ENCODE measurements at places on chromosomes 2 and 18. TPM values are rescaled to one million over a fixed set of nuclear protein-coding genes. Genes with fewer than 3 reads are reported as not detected.
A peak's percentile ranks its signal among the peaks of the same experiment; 100 is the strongest.

DNA sequence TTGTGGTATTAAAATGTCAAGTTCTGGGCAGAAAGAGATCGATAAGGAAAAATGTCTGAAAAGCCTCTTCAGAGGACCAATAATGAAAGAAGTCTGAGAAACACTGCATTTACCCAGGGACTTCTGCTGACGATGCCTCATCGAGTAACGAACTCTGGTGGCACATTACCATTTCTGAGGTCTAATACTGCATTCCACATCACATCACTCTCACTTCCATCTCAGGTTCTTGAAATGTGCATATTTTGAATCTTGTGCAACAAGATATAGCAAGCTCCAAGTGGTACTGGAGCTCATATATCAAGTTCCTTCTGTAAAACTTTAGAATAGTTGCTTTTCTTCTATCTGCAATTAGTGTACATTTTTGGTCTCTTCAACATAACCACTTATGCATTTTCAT, 619.1 kb upstream of the DDX18 start:
- no peak overlapping the region for H3K27ac ChIP-seq
- H3K27me3 ChIP-seq = no peaks in the 10 kb centered on the region
- H3K4me1 ChIP-seq = no peaks in the 10 kb centered on the region
- H3K4me3 ChIP-seq = no peak overlapping the region
- no peaks in the 10 kb centered on the region for H3K36me3 ChIP-seq
- no peak for DNase-seq

GRCh38 chr2:221468317-221468716, 103.8 kb downstream of the EPHA4 start:
- H3K27ac ChIP-seq = no peak overlapping the region
- no peaks in the 10 kb centered on the region for H3K36me3 ChIP-seq
- DNase-seq = no peak
- no peaks in the 10 kb centered on the region for H3K4me1 ChIP-seq

DNA sequence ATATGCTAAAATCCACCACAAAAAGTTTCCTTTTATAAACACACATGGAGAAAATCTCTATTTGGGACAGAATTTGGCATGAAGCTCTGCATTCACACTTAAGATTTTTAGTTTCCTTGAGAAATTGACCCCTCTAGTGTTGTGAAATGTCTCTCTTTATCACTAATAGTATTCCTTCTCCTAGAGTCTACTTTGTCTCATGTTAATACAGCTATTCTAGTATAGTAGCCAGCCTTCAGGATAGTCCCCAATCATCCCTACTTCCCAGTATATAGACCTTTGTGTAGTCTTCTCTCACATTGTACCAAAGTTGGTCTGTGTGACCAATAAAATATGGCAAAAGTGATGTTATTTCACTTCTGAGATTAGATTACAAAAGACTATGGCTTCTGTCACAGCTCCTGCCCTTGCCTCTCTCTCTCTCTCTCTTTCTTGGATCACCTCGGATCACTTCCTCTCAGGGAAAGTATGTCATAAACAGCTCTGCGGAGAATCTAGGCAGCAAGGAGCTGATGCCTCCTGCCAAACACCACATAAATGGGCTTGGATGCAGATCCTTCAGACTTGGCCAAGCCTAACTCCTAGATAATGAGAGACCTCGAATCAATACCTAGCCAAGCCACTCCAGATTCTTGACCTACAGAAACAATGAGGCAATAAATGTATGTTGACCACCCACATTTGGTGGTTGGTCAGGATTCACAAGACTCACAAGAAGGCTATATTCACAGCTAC, 59.7 kb upstream of the NABP1 start:
- no peaks in the 10 kb centered on the region for H3K36me3 ChIP-seq
- DNase-seq = no peak
- H3K4me3 ChIP-seq = no peak overlapping the region
- H3K27ac ChIP-seq = peak overlapping the region; percentile 11

DNA sequence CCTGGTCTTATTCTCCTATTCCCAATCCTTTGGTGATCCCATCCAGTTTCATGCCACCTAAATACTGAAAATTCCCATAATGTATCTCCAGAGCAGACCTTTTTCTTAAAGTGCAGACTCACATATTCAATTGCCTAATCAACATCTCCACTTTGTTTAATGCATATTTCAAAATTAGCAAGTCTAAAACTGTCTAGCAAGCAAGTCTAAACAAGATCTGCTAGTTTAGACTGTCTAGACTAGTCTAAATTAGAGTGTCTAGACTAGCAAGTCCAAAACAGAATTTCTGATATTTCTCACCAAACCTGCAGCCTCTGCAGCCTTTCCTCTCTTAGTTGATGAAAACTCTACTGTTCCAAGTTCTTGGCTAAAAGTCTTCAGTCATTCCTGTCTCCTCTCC, 44.6 kb downstream of the THUMPD2 start:
- no peaks in the 10 kb centered on the region for H3K27me3 ChIP-seq
- H3K27ac ChIP-seq = no peak overlapping the region
- no peaks in the 10 kb centered on the region for H3K4me1 ChIP-seq
- H3K36me3 ChIP-seq = no peaks in the 10 kb centered on the region
- no peak overlapping the region for H3K4me3 ChIP-seq
- no peak for DNase-seq

DNA sequence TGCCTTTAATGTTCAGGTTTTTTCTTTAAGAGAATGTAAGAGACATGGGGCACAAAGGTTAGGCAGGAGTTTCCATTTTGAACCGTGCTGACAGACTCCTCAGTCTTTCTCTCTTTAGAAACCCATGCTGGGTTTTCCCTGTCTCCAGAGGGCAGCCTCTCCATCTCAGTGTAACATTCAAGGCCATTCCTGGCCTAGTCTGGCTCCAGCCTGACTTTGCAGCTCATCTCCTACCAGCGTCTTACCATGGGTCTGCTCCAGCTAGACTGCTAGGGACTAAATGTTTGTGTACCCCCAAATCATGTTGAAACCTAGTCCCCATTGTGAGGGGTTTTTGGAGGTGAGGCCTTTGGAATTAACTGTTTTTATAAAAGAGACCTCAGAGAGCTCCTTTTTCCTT, 9.8 kb upstream of the CLIP4 start:
- no peak for DNase-seq
- H3K4me1 ChIP-seq = no peaks in the 10 kb centered on the region
- no peaks in the 10 kb centered on the region for H3K36me3 ChIP-seq
- H3K27ac ChIP-seq = no peak overlapping the region
- H3K4me3 ChIP-seq = no peak overlapping the region

- H3K27ac ChIP-seq = no peak overlapping the region
- no peaks in the 10 kb centered on the region for H3K36me3 ChIP-seq
- H3K27me3 ChIP-seq = no peaks in the 10 kb centered on the region
- DNase-seq = no peak
- no peak overlapping the region for H3K4me3 ChIP-seq
- H3K4me1 ChIP-seq = no peaks in the 10 kb centered on the region
Observed at GRCh38 chr18:70452501-70452900, 163.7 kb downstream of the SOCS6 start.

GRCh38 chr18:199768-200167, 41.4 kb downstream of the USP14 start:
- peaks cover 7% of the 10 kb centered on the region for H3K36me3 ChIP-seq
- no peaks in the 10 kb centered on the region for H3K4me1 ChIP-seq
- no peak overlapping the region for H3K27ac ChIP-seq
- H3K27me3 ChIP-seq = no peaks in the 10 kb centered on the region
- H3K4me3 ChIP-seq = no peak overlapping the region

- H3K4me3 ChIP-seq = no peak overlapping the region
- peaks cover 4% of the 10 kb centered on the region for H3K4me1 ChIP-seq
- H3K27ac ChIP-seq = no peak overlapping the region
- no peaks in the 10 kb centered on the region for H3K36me3 ChIP-seq
- H3K27me3 ChIP-seq = no peaks in the 10 kb centered on the region
Observed at GRCh38 chr2:20107776-20108175, 56.3 kb upstream of the LAPTM4A start.

GRCh38 chr2:17915811-17916518, 37.5 kb downstream of the KCNS3 start:
- no peak overlapping the region for H3K27ac ChIP-seq
- H3K4me1 ChIP-seq = no peaks in the 10 kb centered on the region
- no peak for DNase-seq
- H3K4me3 ChIP-seq = no peak overlapping the region

GRCh38 chr2:47404356-47404755, 1.4 kb downstream of the MSH2 start:
- H3K36me3 ChIP-seq = no peaks in the 10 kb centered on the region
- H3K4me3 ChIP-seq = peak overlapping the region; percentile 81
- peaks cover 8% of the 10 kb centered on the region for H3K4me1 ChIP-seq
- DNase-seq = peak; percentile 44
- H3K27ac ChIP-seq = no peak overlapping the region
- no peaks in the 10 kb centered on the region for H3K27me3 ChIP-seq

DNA sequence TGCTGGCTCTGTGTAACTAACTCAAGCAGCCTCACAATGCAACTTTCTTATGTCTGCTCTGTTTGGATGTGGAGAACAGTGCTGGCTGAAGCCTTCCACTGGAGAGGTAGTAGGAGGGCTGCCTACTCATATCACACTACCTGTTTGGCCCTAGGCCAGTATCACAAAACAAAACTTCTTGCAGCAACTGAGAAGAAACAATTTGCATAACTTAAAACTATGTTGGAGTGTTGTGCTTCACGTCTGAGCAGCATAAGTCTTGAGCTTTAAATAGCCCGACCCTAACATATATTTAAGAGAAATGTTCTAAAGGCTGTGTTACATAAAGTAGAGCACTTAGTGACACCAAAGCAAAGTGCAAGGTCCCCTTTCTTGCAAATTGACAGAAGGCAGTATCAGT, 204.9 kb upstream of the ACVR2A start:
- no peaks in the 10 kb centered on the region for H3K36me3 ChIP-seq
- H3K27ac ChIP-seq = no peak overlapping the region
- no peak overlapping the region for H3K4me3 ChIP-seq
- no peaks in the 10 kb centered on the region for H3K27me3 ChIP-seq
- peaks cover 5% of the 10 kb centered on the region for H3K4me1 ChIP-seq

GRCh38 chr2:164306872-164307271, 314.4 kb downstream of the GRB14 start:
- no peaks in the 10 kb centered on the region for H3K27me3 ChIP-seq
- DNase-seq = no peak
- no peaks in the 10 kb centered on the region for H3K4me1 ChIP-seq
- H3K36me3 ChIP-seq = no peaks in the 10 kb centered on the region

GRCh38 chr2:31578316-31578715, 2.4 kb downstream of the SRD5A2 start:
- H3K36me3 ChIP-seq = no peaks in the 10 kb centered on the region
- H3K4me3 ChIP-seq = no peak overlapping the region
- H3K27ac ChIP-seq = no peak overlapping the region
- peaks cover 23% of the 10 kb centered on the region for H3K27me3 ChIP-seq
- H3K4me1 ChIP-seq = no peaks in the 10 kb centered on the region

GRCh38 chr2:10284108-10284870, 18.4 kb upstream of the HPCAL1 start:
- no peaks in the 10 kb centered on the region for H3K4me1 ChIP-seq
- no peak for DNase-seq
- no peak overlapping the region for H3K4me3 ChIP-seq
- no peak overlapping the region for H3K27ac ChIP-seq
- H3K36me3 ChIP-seq = no peaks in the 10 kb centered on the region
- H3K27me3 ChIP-seq = no peaks in the 10 kb centered on the region

GRCh38 chr2:237109421-237109934, 23.8 kb downstream of the COPS8 start:
- H3K27ac ChIP-seq = no peak overlapping the region
- H3K27me3 ChIP-seq = no peaks in the 10 kb centered on the region
- H3K36me3 ChIP-seq = no peaks in the 10 kb centered on the region

DNA sequence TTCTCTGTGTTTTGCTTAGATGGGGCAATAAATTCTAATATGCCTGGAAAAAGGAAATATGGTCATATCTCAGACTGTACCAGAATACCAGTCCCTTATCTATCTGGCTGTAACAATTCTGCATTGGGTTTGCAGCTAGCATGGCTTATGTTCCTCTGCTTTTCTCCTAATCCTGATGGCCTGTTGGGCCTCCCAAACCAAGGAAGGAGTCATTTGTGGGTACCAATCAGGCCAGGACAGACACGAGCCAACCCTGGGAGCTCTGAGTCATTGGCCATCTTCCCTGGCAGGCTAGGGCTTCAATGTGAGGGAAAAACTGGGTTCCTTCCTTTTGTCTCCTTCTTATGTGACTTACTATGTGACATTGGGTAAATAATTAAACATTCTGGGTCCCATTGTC, 12.0 kb downstream of the SMARCAL1 start:
- no peaks in the 10 kb centered on the region for H3K27me3 ChIP-seq
- no peak overlapping the region for H3K27ac ChIP-seq
- DNase-seq = no peak
- H3K4me3 ChIP-seq = no peak overlapping the region
- H3K36me3 ChIP-seq = peaks cover 4% of the 10 kb centered on the region

DNA sequence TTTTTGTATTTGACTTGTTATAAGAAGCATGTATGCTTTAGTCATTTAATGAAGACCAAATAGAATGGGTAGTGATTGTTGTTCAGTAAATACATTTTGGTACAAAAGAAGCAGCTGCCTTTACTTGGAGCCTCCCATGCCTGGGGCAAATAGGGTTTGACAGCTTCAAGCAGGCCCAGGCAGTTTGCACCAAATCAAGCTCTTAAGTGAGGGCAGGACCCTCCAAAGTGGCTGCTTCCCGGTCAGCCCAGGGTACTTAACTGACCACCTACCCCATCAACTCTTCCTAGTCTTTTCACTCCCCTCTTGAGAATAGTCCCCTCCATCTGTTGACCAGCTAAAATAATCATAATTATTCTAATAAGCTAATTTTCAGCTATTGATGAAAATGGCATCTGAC, 5.2 kb downstream of the MAPRE3 start:
- DNase-seq = no peak
- no peaks in the 10 kb centered on the region for H3K4me1 ChIP-seq
- no peaks in the 10 kb centered on the region for H3K36me3 ChIP-seq
- H3K4me3 ChIP-seq = no peak overlapping the region

TBR1 gene
- not detected for total RNA-seq

KATNAL2 gene
- total RNA-seq = 1.3 TPM

DSC2 gene
- 141 TPM for total RNA-seq

LYPD6 gene
- total RNA-seq = 5.2 TPM

KCNJ3 gene
- 0.32 TPM for total RNA-seq

CKAP2L gene
- total RNA-seq = 13.5 TPM
